Activated T-helper 9 cell treated with anti-CD3 and anti-CD28 coated beads, Interleukin-2, amount 50 U/mL, for 16 hours (primary cell): ENCODE measurements at places on chromosomes 3 and 15.
A peak's percentile ranks its signal among the peaks of the same experiment; 100 is the strongest.

DNA sequence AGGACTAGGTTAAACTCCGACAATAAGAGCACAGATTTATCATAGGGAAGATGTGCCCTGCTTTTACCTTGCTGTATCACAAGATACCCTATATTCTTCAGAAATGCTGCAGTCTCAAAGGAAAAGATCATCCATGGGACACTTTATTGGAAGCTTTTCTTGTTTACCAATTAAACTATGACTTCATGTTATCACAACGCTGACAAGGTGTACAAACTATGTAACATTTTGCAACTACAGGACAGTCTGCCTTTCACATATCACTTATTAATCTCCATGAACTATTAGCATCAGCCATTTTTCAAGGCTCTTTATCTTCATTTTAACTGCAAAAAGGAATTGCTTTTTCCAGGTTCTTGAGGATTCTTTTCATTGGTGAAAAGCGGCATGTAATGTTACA is 34.0 kb downstream of the CBLB start:
- no peak for DNase-seq

GRCh38 chr3:152197451-152197850 is 71.3 kb upstream of the MBNL1 start:
- no peak for DNase-seq

DNA sequence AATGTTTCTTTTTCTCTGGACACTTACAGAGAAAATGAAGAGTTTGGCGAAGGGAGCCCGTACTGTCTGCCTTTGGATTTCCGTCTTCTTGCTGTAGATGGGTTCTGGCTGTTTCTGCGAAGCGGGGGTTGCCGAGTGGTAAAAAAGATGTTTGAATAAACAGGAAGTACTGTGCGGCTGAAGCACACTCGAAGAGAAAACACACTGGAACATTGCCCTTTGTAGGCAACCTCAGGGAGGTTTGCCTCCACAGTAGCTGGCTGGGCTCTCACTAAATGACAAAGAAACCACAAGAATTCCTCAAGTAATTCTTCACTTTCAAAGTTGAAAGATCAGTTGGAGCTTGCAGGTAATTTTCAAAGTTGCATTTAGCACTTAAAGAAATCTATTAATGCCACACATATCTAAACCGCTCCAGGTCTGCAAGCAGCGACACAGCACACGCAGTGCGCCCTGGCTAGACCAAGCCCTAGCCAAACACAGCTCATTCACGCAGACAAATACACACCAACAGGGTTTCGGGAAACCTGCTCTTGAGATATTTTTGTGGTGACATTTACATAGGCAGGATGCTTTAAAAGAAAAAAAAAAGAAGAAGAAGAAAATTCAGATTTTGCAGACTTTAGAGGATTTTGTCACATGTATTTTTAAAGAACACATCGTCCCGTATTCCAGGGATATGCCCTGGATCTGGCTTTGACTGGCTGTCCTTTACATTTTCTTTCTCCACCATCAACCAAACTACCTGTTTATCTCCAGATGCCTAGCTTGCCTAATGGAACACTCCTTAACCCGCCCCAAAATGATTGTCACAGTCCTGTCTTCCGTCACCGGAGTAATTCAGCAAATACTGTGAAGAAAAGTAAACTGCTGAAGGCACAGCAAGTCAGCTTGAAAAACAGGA is 452.8 kb downstream of the FOXP1 start:
- DNase-seq, result peak; percentile 57

DNA sequence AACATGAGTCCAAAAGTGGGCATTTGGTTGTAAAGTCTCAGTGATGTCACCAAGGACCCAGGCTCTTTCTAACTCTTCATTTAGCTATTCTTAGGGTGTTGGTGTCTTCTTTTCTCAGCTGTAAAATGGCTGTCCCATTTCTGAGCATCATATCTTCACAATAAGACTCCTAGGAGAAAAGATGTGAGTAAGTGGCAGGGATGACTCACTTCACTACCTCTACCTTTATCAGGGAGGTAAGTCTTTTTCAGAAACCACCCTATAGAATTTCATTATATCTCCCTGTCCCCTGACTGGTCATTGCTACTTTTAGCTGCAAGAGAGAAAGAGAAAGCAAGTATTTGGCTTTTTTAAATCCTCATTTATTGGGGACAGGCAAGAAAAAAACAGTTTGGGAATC is 300.2 kb upstream of the RBMS3 start:
- no peak for DNase-seq

GRCh38 chr15:52113708-52114107 is 1.1 kb upstream of the BCL2L10 start:
- DNase-seq, result no peak

GRCh38 chr15:100334456-100334855 is 7.3 kb downstream of the ADAMTS17 start:
- DNase-seq, result no peak

GRCh38 chr3:193788189-193788991 is 195.4 kb downstream of the OPA1 start:
- no peak for DNase-seq

DNA sequence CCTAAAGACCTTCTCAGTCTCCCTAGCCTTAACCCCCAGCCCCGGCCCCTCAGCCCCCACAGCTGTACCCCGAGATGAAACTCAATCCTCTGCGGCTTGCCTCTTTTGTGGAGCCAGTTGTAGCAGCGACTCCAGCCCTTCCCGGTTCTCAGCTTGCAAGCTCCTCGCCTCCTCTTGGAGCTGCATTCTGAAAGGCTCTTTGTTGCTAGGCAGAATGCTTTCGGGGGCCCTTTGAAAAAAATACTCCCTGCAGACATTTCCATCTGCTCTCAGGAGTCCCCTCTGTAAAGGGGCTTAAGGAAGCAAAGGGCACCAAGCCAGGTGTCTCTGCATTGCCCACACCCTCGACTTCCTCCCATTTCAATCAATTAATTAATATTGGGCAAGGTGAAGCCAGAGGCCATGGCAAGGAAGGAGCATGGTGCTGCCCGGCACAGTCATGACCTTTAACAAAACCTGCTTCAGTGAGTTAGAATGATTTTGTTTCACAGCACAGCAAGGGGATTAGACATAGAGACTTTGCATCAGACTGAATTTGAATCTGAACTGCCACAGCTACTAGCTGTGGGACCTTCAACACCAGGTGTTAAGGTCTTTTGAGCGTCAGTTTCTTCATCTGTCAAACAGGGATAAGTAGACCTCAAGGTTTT is 65.5 kb downstream of the SRGAP3 start:
- no peak for DNase-seq

DNA sequence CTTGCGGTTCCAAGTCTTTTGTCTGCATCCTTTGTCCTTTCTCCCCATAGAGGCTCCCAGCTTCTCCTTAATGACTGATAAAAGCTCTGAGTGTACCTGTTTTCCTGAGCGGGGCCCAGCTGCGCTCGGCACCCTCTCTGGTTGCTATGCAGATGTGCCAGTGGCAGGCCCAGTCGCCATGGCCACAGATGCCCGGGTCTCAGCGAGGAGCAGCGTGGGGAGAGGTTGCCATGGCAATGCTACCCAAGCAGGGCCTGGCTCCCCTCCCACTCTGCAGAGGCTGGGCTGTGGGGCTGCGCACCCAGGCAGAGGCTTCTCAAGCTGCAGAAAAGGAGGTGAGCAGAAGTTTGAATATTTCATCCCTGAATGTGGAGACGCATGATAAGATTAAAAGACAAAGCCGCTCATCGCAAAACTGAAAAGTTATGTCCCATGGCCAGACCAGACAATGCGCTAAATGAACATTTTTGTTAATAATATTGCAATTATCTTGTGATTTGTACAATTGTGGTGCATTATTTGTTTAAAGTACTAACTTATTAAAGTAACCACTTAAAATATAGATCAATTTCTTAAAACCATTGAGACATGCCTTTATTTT is 66.1 kb downstream of the TPRA1 start:
- DNase-seq, result no peak

DNA sequence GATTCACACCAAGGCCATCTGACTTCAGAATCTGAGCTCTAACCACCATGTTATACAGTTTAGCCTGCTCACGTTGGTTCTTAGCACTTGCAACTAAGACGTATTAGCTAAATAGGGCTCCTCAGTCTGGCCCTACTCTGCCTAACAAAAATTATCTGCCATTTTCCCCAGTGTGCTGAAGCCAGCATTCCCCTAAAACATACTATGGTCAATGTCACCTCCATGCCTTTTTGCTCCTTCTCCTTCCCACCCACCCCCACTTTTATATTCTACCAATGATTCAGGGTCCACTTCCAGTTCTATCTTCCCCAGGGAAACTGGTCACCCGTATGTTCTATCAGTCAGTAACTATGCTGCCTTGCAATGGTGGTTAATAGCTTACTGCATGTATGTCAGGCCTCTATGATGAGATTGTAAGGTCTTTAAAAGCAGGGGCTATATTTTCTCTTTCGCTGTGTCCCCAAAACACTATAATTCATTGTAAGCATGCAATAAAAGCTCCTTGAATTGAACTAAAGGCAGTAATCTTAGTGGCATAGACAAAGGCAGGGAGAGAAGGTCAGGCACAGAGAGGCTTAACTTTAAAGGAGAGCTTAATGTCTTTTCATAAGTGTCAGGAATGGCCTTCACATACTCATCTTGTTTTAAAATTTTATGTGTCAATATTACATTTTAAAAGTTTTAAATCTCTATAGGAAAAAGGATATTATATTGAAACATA is 23.3 kb downstream of the POPDC2 start:
- DNase-seq, result no peak

DNA sequence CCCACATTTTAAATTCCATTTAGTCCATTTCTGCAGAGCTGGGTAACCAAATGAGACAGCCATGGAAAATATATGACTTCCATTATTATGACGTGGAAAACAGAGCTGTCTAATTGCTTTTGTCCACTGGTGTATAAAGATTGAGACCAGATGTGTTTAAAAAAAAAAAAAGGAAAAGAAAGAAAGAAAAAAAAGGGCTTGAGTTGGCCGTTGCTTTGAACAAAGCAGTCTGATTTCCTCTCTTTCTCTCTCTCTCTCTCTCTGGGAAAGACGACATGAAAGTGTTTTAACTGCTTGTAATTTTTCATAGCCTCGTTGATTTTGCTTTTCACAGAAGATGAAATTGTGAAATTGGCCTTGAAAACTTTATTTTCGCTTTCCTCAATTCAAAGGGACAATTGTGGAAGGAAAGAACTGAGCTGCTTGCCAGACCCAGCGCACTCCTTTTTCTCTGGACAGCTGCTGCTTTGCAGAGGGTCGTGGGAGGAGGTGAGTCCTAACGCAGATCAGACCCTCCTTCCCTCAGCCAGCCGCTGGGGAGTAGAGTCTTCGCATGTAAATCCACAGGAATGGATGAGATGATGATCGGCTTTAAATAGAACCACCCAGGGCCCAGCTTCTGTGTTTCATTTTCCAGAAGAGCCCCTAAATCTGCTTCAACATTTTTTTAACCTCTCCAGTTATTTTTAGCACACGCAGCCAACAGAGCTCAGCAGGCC is 42.8 kb upstream of the UBE2E1 start:
- DNase-seq, result no peak

- DNase-seq, result no peak
Observed at GRCh38 chr15:45794304-45794703, 159.5 kb downstream of the SQOR start.

- no peak for DNase-seq
Observed at GRCh38 chr15:64396789-64397188, 9.2 kb downstream of the TRIP4 start.

DNA sequence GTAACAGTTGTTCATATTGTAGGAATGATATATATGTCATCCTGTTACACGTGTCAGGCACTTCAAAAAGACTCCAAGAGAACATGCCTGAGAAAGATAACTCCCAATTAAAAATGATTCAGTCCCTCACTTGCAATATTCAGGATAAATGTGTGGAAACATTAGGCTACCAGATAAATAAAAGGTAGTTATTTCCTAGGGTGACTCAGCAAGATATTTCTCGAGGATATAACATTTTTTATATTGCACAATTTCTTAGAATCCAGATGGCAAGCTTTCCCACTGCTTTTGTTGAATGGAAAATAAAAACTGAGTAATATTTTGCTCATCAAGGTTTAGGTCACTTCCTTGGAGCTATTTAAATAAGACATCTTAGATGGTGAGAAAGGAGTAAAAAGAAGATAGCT is 181.4 kb downstream of the GAP43 start:
- no peak for DNase-seq

- DNase-seq, result no peak
Observed at GRCh38 chr3:40913641-40914040, 285.7 kb upstream of the CTNNB1 start.

GRCh38 chr3:56308471-56308870 is 159.8 kb downstream of the ERC2 start:
- no peak for DNase-seq

- DNase-seq, result no peak
Observed at GRCh38 chr3:122646146-122646988, 34.3 kb upstream of the PARP14 start.

DNA sequence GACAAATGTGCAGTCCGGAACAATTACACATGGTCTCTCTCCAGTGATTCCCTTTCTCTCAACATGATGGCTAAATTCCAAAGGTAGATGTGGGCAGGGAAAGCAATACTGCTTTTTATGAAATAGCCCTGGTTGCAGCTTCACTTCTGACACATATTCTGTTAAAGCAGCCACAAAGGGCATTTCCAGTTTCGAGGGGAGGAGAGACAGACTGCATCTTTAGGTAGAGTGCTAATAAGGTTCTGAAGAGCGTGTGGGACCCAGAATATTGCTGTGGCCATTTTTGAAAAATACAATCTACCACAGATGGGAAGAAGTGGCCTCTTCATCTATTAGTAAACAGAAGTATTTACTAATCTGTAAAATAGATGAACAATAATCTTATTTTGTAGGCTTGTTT is 139.3 kb upstream of the PEX5L start:
- DNase-seq, result no peak

- no peak for DNase-seq
Observed at GRCh38 chr15:53522991-53523390, 236.5 kb downstream of the WDR72 start.

DNA sequence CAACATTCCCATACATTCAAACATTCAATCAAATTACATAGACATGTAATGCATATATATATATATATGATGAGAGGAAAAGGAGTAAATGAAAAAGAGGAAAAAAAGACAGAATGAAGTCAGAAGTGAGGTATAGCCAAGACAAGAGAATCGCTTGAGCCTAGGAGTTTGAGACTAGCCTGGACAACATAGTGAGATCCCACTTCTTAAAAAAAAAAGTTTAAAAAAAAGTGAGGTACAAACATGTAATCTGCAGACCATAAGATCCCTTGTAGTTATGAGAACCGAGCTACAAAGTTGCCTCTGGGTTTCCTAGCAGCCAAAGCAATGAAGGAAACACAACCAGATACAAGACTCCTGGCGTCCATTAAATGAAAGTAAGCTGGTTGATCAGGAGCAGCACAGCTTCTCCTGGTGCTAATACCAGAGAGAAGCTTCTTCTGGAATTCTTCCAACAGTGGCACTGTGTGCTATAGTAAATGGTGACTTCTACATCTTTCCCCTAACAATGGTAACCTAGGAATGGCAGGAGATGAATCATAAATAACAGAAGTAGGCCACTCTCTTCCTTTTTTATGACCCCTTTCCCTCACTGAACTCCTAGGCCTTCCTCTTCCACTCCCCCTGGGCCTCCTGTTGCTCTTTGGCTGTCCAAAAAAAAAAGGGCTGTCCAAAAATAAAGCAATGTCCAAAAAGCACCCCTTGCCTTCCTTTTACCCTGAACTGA is 3.5 kb downstream of the KCNMB3 start:
- no peak for DNase-seq

- no peak for DNase-seq
Observed at GRCh38 chr15:94168250-94168649, 63.1 kb upstream of the MCTP2 start.
